ENCODE measurements at places on chromosomes 4 and X.

- no peak for DNase-seq
Observed at GRCh38 chrX:100648458-100649417, 4.7 kb downstream of the SRPX2 start.

- no peak for DNase-seq
Observed at GRCh38 chr4:95092766-95093165, 335.0 kb downstream of the BMPR1B start.

DNA sequence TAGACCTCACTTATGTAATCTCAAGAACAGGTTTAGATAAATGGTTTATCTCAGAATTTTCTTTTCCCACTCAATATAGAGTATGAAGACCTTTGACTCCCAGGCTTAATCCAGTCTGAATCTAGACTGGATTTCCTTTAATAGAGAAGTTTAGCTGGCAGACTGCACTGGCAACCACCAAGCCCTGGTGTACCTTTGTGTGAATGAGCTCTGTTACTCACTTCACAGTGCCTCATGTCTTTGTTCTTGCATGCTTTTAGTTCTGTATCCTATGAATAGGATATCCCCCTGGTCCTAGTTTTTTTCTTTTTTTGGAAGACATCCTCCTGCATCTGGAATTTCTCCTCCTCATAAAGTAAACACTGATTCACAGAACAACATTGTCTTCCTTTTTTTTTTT, 53.2 kb upstream of the MCUB start:
- no peak for DNase-seq

GRCh38 chr4:149741186-149741831, 74.3 kb downstream of the IQCM start:
- no peak for DNase-seq

DNA sequence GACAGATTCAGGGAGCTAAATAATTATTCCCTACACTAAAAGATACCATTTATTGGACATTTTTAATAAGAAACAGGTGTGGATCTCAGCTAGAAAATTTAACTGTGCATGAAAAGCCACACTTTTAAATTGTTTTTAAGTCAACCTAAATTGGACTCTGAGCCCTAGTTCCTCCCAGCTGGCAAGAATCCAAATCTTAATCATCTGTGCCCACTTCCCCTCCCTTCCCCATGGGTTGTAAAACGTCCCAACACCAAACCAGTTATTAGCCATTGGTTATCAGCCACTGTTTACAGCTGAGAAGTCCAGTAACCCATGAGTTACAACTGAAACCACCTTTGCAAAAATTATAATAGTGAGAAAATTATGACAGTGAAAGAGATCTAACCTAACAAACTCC, 125.6 kb upstream of the S100G start:
- DNase-seq, result no peak

DNA sequence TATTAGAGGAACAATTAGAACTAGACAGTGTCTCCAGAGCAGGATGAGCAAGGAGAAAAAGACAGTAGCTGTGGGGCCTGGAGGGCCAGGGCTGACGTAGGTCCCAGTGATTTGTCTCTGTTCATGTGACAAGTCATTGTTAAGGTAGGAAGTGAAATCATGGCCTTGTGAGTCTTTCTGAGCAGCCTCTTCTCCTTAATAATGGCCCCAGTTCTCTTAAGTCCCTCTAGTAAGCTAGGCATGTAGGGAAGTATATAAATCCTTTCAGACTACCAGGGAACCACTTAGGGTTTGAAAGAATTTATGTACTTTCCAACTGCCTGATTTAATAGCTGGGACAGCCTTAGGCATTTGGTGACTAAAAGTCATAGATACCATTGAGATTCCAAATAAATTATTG, 133.0 kb downstream of the KLHL8 start:
- DNase-seq, result no peak

GRCh38 chrX:134776850-134777370, 118.6 kb upstream of the PLAC1 start:
- no peak for DNase-seq

GRCh38 chr4:165767671-165768070, 105.4 kb upstream of the TLL1 start:
- no peak for DNase-seq

DNA sequence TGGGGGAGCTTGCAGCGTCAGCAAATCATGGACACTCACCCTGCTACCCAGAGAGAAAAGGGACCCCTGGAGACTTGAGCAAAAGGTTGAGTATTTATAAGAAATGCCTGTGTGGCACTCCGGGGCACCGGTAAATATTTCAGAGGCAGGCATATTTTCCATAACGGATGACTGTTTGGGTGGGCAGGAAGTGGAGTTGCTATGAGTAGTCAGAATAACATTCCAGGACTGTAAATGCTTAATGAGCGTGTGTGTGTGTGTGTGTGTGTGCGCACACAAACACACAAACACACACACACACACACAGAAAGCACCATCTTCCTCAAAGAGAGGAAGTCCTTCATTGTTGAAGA, 74.6 kb downstream of the MXRA5 start:
- DNase-seq, result no peak

DNA sequence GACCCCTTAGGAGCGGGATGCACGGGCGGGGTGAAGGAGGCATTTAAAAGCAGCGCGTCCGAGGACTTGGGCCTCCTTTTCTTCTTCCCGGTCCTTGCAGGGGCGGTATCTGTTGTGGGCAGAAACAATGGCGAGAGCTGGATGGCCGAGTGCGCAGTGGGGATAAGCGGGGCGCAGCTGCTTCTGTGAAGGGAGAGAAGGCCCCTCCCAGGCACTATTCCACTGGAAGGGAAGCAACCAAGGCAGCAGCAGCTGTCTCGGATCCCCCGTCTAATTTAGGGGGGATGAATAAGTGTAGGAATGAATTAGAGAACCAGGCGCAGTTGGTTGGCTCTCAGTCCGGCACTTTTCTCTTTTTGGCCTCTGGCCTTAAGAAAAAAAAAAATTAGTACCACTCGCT, 995 bp downstream of the SMARCA5 start:
- peak; percentile 56 for DNase-seq

Data from activated CD8-positive, alpha-beta memory T cell treated with anti-CD3 and anti-CD28 coated beads, Interleukin-2, amount 10 ng/mL, durations not matched to agents 7 days and 5 days (primary cell).